NCI-H1694 (cell line): ENCODE measurements at places on chromosomes 2 and 18.

DNA sequence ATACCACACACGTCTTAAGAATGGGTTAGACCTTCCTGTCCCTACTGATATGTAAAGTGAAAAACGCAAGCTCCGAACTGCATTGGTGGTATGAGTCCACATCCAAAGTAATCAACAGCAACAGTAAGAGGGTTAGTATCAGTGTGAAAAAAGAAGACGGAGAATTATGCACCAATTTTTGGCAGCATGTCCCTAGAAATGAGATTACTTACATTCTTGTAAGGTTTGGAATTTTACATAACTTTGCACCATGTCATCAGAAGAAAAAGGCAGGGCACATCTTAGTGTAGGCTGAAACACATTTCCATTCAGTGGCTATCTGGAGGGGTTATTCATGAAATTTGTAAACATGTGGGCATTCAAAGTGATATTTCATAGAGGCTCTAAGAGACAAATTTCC, 88.2 kb downstream of the LONRF2 start:
- DNase-seq: no peak

DNA sequence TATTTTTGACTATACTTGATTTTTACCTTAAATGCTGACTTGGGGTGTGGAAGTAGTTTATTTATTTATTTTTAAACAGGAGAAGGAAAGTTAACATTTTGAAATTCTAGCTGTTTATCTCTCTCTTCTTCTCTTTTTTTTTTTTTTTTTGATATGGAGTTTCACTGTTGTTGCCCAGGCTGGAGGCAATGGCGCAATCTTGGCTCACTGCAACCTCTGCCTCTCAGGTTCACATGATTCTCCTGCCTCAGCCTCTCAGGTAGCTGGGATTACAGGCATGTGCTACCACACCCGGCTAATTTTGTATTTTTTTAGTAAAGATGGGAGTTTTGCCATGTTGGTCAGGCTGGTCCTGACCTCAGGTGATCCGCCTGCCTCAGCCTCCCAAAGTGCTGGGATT, 11.1 kb downstream of the WDR43 start:
- no peak for DNase-seq

DNA sequence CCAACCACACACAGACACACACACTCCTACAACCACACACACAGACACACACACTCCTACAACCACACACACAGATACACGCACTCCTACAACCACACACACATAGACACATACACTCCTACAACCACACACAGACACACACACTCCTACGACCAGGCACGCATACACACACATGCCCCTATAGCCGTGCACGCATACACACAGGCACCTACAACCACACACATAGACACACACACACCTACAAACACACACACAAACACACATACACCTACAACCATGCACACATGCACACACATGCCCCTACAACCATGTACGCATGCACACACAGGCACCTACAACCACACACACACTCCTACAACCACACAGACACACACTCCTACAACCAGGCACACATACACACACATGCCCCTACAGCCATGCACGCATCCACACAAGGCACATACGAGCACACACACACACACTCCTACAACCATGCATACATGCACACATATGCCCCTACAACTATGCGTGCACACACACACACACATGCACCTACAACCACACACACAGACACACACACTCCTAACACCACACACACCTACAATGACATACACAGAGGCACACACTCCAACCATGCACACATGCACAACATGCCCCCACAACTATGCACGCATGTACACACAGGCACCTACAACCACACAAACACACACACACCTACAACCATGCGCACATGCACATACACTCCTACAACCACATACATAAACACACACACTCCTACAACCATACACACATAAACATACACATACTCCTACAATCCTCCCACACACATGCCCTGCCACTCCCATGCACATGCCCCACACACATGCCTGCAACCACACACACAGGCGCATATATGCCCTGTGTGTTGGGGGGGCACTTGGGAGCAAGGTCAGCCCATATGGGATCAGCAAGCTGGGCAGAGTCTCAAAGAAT, 19.1 kb upstream of the TEX51 start:
- DNase-seq: no peak

- DNase-seq: no peak
Measured at GRCh38 chr2:53438100-53438499, 329.5 kb upstream of the CHAC2 start.

DNA sequence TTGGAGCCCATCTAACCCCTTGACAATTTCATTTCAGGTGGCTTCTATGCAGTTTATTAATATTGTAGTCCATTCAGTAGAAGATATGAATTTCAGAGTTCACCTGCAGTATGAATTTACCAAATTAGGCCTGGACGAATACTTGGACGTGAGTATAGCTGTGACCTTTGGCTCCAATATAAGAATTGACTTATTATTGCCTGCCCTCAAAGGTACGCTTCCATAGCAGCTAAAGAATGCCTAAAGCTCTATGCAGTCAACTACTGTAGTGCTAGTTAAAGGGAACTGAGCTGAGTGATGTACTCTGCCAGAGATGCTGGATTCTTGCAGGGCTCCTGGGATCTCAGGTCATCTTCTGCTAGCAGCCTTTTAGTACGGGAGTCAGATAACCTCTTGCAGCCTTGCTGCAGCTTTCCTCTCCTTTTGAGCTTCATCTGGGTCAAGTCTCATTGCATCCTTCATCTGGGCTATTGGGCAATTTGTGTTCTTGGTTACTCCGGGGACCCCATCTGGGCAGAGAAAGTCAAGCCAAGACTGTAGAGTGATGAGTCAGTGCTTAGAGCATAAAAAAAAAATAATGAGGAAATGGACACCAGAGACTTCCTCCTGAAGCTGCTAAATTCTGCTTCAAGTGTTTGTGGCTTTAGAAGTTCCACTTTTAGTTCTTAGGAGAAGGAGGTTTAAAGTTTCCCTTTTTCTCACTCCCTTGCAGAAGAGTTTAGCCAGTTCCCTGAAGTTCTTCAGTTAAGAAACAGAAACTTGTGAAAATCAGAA, 105.6 kb downstream of the PRPF40A start:
- no peak for DNase-seq

DNA sequence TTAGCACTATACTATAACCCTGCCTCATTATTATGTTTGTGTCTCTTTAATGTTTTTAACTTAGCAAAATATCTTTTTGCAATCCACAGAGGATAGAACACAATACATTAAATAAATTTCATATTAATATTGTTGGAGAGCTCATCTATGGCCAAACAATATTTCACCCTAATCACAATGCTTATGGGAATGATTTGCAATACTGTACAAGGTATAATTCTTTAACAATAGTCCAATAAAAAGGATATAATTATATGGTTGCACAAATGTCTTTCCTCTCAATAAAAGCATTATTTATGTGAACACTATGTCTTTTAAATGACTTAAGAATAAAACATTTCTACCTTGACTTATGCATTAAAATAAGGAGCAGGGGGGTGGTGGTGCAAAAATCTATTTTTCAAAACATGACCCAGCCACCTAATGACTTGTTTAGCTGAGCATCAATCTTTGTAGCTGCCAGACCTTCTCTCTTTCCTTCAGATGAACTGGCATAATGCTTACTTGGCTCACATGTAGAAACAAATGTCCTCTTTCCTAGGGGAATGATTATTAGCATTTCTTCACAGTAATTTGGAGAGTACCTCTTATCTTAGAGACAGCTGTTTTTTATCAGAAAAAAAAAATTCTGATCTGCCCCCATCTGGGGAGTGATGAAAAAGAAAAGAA, 1933.6 kb upstream of the LRRTM1 start:
- DNase-seq: no peak

GRCh38 chr2:221997100-221997499, 301.7 kb downstream of the PAX3 start:
- DNase-seq: no peak

GRCh38 chr2:188645986-188646385, 328.2 kb upstream of the COL3A1 start:
- no peak for DNase-seq

DNA sequence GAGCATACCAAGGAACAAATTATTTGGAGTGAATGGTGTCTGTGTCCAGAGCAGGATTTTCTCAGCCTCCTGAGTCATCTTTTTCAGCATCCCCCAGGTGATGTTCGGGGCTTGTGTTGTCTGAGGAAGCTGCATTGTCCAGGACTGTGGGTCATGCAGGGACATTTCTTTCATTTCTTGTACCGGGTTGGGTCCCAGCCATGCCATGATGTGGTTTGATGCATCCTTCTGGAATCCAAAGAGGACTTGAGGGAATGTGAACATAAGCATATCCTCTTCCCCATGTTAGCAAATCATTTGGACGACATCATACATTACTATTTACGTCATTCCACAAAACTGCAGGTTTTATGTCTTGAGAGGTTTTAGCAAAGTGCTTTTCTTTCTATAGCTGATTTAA, 797.8 kb downstream of the CCDC85A start:
- no peak for DNase-seq

DNA sequence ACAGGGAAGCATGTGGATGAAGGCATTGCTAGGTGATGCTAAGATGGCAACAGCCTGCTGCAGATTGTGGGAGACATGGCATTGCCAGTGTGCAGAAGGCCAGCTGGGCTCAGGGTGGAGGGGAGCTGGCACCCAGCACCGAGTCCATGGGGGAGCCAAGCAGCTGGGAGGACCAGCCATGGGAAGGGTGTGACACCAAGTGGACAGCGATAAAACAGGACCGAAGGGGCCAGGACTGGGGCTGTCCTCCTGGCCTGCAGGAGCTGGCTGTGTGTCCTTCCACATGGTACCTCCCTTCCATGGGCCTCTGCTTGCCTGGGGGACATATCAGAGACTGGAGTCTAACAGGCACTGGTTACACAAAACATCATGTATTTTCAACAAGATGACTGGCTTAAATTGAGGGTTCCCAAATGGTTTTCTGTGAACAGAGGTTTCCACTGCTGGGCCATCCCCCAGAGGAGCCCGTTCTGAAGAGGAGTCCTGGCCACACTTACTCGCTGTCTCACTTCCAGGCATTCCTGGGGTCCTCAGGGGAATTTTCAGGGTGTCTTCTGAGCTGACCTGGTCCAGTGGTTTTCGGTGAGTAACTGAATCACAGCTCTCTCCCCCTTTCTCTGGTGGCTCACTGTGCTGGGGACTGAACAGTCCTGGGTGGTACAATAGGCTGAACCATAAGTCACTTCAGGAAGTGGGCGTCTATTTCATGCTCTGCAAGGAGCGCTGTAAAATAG, 60.4 kb upstream of the TNP1 start:
- no peak for DNase-seq

DNA sequence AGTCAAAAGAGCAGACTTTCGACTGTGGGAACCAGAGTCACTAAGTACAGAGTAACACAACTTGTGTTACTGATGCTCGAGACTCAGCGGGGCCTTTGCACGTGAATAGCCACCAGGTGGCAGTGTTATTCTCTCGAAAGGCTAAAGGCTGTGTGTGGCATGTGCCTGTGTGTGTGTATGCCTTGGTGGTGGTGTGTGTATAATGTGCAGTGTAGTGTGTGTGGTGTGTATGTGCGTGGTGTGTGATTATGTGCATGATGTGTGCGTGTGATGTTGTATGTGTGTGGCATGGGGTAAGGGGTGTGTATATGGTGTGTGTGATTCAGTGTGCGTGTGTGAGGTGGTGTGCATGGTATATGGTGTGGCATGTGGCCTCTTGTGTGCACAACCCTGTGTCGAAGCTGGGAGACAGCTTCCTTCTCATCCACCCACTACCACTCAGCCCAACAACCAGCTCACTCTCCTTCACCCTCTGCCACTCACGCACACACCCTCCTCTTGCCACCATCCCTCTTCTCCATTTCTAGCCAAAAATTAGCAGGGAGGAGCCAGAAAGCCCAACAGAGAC, 83.0 kb upstream of the ZNF532 start:
- peak; percentile 80 for DNase-seq
